ENCODE measurements at places on chromosomes 3 and 15.

GRCh38 chr3:162213956-162214355 is 717.3 kb downstream of the OTOL1 start:
- DNase-seq: no peak

DNA sequence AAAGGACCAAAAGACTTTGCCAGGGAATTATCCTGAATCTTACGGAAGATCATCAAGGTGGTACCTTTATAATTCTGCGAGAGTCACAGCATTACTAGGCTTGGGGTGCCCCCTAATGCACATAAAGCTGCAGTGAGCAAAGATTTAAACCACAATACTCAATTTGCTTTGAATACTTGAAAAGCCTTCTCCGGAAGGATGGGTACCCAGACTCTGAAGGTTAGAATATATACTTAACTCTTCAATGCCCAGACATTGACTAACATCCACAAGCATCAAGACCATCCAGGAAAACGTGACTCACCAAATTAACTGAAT is 117.8 kb upstream of the KCNH8 start:
- DNase-seq: no peak

GRCh38 chr15:67025719-67026609 is 39.4 kb upstream of the SMAD3 start:
- DNase-seq: no peak

DNA sequence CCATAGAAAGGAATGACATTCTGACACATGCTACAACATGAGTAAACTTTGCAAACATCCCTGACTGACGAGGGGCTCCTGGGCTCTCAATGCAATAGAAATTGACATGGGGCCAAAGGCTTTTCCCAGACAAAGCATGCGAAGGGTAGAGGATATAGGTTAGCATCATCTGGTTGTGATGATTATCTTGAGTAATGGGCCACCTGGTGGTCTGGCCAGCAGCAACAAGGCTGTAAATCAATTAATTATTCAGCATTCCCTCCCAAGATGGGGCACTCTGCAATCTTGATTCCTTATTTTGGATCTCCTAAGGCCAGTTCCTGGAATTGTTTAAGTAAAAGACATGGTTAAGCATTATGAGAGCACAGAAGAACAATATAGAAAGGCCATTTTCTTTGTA is 99.2 kb downstream of the AGBL1 start:
- no peak for DNase-seq

DNA sequence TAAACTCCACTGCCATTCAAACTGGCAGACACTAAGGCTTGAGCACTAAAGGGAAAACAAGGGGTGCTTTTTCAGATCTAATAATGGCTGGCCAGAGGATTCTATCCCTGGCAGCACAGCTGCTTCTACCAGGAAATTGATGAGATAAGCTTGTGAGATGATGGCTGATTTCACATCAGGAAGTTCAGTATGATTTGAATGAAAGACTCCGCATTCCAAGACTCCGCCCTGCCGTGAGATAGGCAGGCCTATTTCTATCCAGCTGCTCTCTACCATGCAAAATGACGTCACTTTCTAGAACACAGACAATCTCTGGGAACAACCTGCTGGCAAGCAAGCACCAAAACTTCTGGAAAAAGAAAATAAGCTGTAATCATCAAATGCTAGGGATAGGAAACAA is 171.8 kb downstream of the WDR76 start:
- no peak for DNase-seq

DNA sequence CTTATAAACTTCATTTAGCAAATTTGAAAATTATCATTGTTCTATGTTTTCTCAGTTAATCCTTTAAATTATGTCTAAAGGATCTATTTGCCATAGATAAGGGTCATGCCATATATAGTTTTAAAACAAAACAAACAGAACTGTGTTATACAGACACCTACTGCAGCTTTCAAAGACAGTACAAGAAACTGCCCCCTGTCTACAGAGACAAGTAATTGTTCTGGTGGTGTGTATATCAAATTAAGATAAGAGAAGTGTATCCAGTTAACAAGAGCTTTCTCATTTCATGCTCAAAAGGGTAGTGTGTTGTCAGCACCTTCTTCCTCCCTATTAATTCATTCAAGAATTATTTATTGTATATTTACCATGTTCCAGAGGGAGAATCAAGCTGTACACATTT is 201.2 kb downstream of the FMN1 start:
- DNase-seq: no peak

DNA sequence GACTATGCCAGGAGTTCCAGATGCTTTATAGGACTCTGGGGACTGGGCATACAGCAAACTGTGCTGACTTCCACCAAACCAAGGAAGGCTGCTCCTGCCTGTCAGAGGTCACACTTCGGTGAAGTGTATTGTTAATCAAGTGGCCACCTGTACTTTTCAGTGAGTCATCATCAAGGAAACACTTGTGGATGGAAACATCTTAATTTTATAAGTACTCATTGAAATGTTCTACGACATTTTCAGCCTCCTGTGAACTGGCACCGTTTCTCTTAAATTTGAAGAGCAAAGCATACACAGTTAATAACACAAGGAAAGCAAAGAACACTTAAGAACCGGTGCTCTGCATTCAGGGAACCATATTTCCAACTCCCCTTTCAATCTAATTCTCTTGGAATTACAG is 801.7 kb upstream of the DPPA4 start:
- no peak for DNase-seq

DNA sequence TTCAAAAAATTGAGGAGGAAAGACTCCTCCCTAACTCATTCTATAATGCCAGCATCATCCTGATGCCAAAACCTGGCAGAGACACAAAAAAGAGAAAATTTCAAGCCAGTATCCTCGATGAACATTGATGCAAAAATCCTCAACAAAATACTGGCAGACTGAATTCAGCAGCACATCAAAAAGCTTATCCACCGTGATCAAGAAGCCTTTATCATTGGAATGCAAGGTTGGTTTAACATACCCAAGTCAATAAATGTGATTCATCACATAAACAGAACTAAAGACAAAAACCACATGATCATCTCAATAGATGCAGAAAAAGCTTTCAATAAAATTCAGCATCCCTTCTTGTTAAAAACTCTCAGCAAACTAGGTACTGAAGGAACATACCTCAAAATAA is 24.2 kb upstream of the CAPN3 start:
- DNase-seq: no peak

DNA sequence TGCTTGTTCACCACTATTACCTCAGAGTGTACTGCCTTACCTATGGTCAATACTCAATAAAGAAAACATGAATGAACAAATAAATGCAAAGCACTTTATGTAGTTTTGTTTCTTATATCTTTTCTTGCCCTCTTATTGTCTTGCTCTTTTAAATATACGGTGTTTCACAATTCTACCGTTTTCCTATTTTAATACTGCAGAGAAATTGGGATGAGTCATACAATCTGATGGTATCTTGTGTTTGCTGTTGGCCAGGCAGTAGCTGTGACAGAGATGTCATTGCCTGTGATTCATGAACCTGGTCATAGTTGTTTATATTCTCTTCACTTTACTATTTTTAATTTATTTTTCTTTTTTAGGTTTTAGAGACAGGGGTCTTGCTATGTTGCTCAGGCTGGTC is 48.3 kb downstream of the SERP1 start:
- DNase-seq: no peak

- no peak for DNase-seq
Measured at GRCh38 chr3:136184703-136185102, 11.4 kb downstream of the MSL2 start.

DNA sequence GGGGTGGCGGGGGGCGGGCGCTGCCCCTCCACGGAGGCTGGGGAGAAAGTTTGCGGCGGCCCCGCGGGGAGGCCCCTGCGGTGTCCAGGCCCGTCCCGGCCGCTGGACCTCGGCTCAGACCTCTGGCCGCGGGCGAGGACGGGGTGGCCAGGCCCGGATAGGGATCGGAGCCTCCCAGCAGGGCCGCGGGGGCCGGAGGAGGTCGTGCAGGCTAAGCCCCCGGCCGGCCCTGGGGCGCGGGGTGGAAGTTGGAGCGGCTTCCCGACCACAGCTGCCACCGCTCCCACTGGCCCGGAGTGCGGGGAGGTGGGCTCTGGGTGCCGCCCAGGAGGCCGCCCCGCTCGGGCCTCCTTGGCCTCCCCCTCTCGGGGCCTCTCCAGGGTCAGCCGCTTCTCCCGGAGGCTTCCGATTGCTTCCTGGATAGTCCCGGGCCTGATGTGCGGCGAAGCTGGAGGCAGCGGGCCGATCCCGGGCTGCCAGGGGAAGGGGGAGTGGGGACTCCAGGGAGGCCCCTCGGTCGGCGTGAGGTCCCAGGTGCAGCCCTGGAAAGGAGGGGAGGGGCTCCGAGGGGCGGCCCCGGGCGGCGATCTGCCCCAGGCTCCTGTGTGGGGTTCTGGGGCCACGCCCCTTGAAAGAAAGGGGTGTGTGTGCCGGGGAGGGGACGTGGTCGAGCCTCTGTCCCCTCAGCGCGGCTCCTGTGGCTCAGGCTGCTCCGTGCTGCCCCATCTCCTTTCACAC is 907 bp downstream of the PLXNA1 start:
- DNase-seq: no peak

GRCh38 chr3:74165211-74165610 is 449.2 kb downstream of the CNTN3 start:
- no peak for DNase-seq

- DNase-seq: no peak
Measured at GRCh38 chr3:169965562-169966427, 812 bp upstream of the SEC62 start.

GRCh38 chr3:20622304-20622703 is 436.3 kb upstream of the SGO1 start:
- no peak for DNase-seq

DNA sequence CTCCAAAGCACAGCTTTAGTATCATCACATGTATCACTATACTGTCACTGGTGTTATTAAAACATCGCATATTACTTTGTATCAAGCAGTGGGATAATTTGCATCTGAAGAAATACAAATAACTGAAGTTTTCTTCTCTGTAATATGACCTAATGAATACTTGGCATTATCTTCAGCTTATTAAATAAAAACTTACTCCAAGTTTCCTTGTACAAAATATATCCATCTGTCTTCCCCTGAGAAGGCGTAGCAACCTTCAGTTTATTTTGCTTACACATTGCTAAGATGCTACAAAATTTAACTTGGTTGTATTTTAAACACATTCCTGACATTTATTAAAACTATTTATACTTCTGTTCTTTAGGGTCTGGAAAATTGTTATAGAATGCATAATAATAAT is 13.7 kb downstream of the FGF7 start:
- no peak for DNase-seq

DNA sequence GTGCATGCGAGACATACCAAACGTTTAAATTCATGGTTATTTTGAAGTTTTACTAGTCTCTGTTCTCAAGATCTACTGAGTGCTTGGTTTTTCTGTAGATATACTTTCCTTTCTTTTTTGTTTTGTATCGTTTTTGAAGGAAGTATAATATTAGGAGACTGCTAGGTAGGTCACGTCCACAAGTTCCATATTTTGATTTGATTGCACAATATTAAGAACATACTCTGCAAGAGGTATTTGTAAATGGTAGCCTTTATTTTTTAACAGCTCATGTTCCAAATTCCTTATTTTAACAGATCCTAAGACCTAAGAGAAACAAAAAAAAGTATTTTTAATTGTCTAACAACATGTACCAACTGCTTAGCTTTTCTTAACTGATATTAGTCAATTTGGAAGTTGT is 156.7 kb downstream of the SERPINI1 start:
- no peak for DNase-seq

DNA sequence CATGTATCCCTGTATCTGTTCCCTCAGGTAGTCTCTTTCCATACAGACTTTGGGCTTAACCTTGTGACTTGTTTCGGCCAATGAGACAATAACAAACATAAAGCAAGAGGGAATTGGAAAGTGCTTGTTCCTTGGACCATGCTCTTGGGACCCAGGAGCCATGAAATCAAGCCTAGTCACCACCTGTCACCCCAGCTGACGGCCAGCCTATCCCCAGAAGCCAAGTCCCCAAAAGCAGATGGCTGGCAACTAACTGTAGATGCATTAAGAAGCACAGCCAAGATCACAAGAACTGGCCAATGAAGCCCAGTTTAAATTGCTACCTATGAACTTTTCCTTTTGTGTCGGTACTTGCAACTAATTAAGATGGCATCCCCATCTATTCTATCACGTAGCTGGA is 822.0 kb downstream of the CADM2 start:
- no peak for DNase-seq

DNA sequence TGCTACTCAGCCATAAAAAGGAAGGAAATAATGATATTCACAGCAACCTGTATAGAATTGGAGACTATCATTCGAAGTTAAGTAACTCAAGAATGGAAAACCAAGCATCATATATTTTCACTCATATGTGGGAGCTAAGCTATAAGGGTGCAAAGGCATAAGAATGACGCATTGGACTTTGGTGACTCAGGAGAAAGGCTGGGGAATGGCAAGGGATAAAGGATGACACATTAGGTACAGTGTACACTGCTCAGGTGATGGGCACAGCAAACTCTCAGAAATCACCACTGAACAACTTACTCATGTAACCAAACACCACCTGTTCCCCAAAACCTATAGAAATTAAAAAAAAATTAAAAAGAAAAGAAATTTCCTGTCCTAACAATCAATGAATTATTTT is 42.7 kb downstream of the ALCAM start:
- no peak for DNase-seq

- no peak for DNase-seq
Measured at GRCh38 chr3:123686251-123686650, 101.4 kb upstream of the HACD2 start.

GRCh38 chr15:52737720-52738119 is 52.4 kb downstream of the ONECUT1 start:
- DNase-seq: no peak

DNA sequence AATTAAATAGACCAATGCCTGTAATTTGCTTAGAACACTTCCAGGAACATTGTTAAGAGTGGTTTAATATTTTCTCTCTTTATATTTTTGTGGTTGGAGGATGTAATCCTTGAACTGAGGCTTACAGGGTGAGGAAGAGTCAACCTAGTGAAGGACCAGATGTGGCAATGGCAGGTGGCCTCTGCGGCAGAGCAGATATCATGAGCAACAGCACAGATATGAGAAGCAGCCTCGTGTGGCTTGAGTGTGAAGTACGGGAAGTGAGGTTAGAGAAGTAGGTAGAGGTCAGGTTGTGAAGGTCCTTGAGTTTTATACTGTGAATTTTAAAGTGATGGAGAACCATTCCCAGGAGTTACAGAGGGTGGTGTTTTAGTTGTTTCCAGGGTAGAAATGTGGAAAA is 417.6 kb upstream of the SUCLG2 start:
- DNase-seq: no peak

Data from GM18507 (cell line).